ENCODE measurements at places on chromosomes 13 and 19. TPM values are rescaled to one million over a fixed set of nuclear protein-coding genes. Genes with fewer than 3 reads are reported as not detected.

METTL21C gene
- total RNA-seq: not detected

APOC1 gene
- 1.9 TPM for total RNA-seq

SPC24 gene
- total RNA-seq: 62.8 TPM

CEACAM20 gene
- not detected for total RNA-seq

ADAMTS10 gene
- 3.3 TPM for total RNA-seq

CPB2 gene
- not detected for total RNA-seq

LINGO3 gene
- total RNA-seq: 0.32 TPM

CLEC11A gene
- 0.61 TPM for total RNA-seq

- H3K27me3 ChIP-seq: no peaks in the 10 kb centered on the region
- H3K27ac ChIP-seq: no peak overlapping the region
- H3K4me1 ChIP-seq: no peaks in the 10 kb centered on the region
- H3K4me3 ChIP-seq: no peak overlapping the region
Observed at GRCh38 chr19:13398780-13399726, 107.2 kb downstream of the CACNA1A start.

- H3K27ac ChIP-seq: no peak overlapping the region
- H3K36me3 ChIP-seq: peaks cover 57% of the 10 kb centered on the region
- no peaks in the 10 kb centered on the region for H3K27me3 ChIP-seq
- no peak overlapping the region for H3K4me3 ChIP-seq
- peaks cover 4% of the 10 kb centered on the region for H3K4me1 ChIP-seq
- no peak for DNase-seq
Observed at GRCh38 chr19:6826281-6826920, 53.9 kb downstream of the VAV1 start.

GRCh38 chr19:48970923-48971395 is 5.8 kb downstream of the FTL start:
- peak; percentile 87 for DNase-seq
- H3K4me1 ChIP-seq: peaks cover 31% of the 10 kb centered on the region
- H3K36me3 ChIP-seq: peaks cover 40% of the 10 kb centered on the region
- H3K27ac ChIP-seq: no peak overlapping the region

DNA sequence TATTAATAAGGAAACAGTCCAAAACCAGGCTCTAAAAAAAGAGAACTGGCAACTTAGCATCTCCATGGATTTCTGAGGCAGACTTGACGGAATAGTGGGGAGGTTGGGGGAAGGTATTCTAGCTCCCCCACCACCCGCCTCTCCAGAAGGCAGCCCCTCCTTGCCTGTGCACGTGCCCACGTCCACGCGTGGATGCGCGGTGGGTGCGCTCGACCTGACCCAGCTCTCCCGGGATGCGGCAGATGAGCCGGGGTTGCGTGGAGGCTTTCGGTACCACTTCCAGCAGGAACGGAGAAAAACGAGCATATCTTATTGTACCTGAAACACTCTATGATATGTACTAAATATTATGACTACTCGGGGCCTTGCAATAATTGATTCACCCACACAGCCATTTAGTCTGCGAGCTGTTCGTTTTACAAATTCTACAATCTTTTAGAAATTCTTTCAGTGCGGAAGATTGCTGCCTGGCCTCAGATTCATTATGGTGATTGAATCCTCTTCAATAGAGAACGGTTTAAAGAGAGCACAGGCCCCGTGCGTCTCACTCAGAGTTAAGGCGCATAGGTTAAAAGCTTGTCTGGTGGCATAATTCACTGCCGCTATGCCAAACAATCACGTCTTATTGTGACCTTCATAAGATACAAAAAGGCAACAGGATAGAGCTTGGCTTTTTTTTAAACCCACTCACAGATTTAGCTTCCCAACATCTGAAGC is 117.9 kb downstream of the URI1 start:
- no peaks in the 10 kb centered on the region for H3K4me1 ChIP-seq
- no peaks in the 10 kb centered on the region for H3K36me3 ChIP-seq
- no peak for DNase-seq
- H3K27ac ChIP-seq: no peak overlapping the region
- H3K4me3 ChIP-seq: no peak overlapping the region

DNA sequence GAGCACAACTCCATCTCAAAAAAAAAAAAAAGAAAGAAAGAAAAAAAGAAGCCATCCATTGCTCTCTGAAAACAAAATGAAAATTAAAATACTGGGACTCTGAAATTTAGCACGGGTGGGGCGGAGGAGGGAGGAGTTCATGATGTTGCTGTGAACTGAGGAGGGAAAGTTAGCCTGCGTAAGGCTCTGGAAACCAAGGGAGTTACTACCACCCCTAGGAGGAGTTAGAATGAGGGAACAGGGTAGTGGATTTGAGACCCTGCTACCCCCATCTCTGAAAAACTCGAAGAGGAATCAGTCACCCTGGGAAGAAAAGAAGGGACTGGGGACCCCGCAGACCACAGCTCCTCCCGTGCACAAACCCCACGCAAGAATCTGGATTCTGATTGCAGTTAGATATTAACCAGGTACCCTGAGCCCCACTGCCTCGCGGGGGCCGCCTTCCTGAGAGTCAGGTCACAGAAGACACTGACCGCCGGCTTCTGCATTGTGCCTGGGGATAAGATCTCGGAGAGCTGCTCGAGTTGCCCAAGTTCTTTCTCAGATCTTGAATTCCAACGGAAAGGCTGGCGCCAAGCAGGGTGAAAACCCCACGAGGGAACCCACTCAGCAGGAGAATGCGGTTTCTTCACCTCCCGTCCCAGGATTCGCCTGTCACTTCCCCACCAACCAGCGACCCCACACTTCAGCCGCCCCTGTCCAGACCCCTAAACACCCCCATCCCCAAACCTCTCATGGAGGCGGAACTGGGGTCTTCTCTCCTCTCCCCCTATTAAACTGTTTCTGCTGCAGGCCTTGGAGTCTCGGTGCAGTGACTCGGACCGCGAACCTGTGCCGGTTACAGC is 870 bp downstream of the ZNF442 start:
- H3K27me3 ChIP-seq: peaks cover 2% of the 10 kb centered on the region
- no peak for DNase-seq
- H3K4me3 ChIP-seq: peak overlapping the region; percentile 90
- peak overlapping the region; percentile 56 for H3K27ac ChIP-seq
- peaks cover 15% of the 10 kb centered on the region for H3K4me1 ChIP-seq

DNA sequence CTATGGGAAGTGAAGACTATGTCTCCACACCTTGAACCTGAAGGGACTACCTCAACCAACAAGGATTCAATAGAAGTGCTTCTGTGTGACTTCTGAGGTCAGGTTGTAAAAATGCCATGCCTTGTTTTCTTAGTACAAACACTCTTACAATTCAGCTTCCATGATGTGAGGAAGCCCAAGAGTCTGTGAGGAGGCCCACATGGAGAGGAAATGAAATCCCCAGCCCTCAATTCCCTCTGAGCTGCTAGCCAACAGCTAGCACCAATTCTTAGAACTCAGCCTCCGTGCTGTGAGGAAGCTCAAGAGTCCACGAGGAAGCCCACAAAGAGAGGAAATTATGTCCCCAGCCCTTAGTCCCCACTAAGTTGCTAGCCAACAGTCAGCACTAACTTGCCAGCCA is 12.6 kb upstream of the LMTK3 start:
- no peak overlapping the region for H3K4me3 ChIP-seq
- peaks cover 4% of the 10 kb centered on the region for H3K27me3 ChIP-seq
- H3K36me3 ChIP-seq: no peaks in the 10 kb centered on the region

- DNase-seq: peak; percentile 53
- no peak overlapping the region for H3K27ac ChIP-seq
- H3K36me3 ChIP-seq: no peaks in the 10 kb centered on the region
- H3K4me1 ChIP-seq: peaks cover 12% of the 10 kb centered on the region
- H3K4me3 ChIP-seq: no peak overlapping the region
Observed at GRCh38 chr13:26914624-26915023, 154.0 kb upstream of the GPR12 start.

DNA sequence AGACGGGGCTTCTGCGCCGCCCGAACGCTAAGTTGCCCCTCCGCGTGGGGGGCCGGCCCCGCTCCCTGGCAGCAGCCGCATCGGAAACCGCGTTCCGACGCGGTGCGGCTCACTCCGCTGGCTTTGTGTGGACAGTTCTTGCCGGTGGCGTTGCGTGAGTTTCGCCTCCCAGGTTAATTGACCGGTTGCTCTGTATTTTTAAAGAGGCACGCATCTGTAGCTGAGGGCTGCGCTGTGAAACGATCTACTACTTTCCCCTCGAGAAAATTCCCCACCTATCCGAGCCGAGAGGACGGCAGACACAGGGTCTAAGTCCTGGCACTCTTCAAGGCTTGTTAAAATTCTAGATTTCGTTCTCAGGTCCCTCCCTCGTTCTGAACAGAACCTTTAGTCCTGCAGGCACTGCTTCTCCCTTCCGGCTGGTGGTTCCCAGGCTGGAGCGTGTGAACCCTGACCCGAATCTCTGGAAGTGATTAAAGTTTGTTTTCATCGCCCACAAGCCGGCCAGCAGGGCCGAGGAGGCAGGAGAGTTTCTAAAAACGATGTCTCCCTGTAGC is 933 bp downstream of the ARHGEF7 start:
- no peaks in the 10 kb centered on the region for H3K36me3 ChIP-seq
- DNase-seq: no peak
- no peak overlapping the region for H3K27ac ChIP-seq
- H3K4me3 ChIP-seq: peak overlapping the region; percentile 64
- peaks cover 82% of the 10 kb centered on the region for H3K27me3 ChIP-seq
- H3K4me1 ChIP-seq: peaks cover 12% of the 10 kb centered on the region

GRCh38 chr13:89610331-89610730 is 1737.2 kb upstream of the MIR17HG start:
- no peaks in the 10 kb centered on the region for H3K4me1 ChIP-seq
- no peak for DNase-seq
- no peak overlapping the region for H3K27ac ChIP-seq

DNA sequence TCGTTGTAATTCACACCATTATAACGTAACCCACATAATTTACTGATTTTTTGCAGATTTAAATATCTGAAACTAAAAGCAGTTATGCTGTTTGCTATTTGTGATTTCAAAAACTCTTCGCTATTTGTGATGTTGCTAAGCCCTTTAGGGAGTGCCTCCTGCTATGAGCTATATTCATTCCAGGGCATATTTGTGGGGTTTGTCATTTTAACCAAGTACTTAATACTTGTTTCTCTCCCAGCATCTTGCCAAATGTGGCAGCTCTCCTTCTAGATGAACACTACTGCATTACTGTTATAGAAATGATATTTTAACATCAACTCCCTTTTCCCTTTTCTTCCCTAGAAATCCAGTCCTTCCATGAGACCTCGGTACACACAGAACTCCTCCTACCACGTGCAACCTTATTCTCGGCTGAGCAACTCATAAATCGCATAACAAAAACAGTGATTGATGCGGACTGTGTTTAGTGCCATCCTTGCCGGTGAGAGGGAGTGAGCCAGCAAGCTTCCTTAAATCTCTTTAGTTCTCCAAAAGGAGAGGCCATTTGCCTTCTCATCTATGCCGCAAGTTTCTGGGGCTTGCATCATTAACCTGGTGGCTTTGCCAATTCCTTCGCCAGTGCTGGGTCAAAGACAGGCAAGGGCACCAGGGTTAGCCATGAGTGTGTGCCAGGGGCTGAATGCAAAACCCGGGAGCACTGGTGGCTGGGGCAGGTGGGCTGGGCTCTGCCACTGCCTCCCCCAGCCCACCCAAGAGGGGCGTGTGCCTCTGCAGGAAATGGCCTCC is 33.4 kb downstream of the RFX2 start:
- no peak for DNase-seq
- no peaks in the 10 kb centered on the region for H3K36me3 ChIP-seq
- H3K4me1 ChIP-seq: no peaks in the 10 kb centered on the region

DNA sequence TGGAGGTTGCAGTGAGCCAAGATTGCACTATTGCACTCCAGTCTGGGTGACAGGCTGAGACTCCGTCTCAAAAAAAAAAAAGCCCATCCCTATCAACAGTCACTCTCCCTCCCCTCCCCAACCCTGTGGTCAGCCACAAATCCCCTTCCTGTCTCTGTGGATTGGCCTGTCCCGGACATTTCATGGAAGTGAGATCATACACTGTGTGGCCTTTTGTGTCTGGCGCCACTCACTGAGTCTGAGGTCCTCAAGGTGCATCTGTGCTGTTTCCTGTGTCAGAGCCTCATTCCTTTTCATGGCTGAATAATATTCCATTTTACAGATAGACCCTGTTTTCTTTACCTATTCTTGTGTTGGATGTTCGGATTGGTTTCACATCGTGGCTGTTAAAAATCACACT is 149.5 kb downstream of the PTPRS start:
- no peaks in the 10 kb centered on the region for H3K4me1 ChIP-seq
- no peak overlapping the region for H3K27ac ChIP-seq
- H3K4me3 ChIP-seq: no peak overlapping the region
- no peak for DNase-seq

GRCh38 chr13:28707629-28708427 is 10.9 kb downstream of the SLC46A3 start:
- peak; percentile 53 for DNase-seq
- peaks cover 11% of the 10 kb centered on the region for H3K4me1 ChIP-seq
- H3K27ac ChIP-seq: peak overlapping the region; percentile 47
- peaks cover 10% of the 10 kb centered on the region for H3K36me3 ChIP-seq

DNA sequence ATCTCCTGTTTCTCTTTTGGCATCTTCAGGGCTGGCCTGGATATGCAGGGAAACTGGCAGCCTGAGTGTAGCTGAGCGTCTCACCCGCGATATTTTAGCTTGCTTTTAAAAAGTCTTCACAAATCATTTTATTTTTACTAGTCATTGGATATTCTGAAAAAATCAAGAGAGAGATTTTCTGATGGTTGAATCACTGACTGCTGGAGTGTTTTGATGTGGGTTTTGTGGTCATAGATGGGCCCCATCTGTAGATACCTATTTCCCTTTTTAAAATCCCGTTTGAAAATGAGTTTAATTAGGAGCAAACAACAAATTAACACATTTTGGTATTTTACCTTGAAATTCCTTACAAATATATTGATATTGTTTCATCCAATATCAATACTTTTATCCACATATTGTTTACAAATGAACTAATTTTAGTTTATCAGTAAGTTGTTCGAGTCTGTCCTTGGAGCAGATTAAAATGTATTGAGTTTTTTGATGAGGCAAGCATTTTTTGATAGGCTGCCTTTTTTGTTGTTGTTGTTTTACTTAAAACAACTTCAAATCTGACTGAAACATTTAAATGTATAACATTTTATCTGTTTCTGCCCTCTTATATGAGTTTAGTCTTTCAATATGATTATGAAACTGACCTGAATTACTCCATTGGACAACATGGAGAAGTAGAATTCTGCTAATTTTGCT is 21.5 kb upstream of the OXGR1 start:
- H3K4me1 ChIP-seq: peaks cover 3% of the 10 kb centered on the region
- DNase-seq: no peak
- no peak overlapping the region for H3K4me3 ChIP-seq

GRCh38 chr13:50798923-50799322 is 44.6 kb downstream of the DLEU7 start:
- H3K36me3 ChIP-seq: no peaks in the 10 kb centered on the region
- DNase-seq: no peak
- H3K4me1 ChIP-seq: peaks cover 27% of the 10 kb centered on the region
- no peak overlapping the region for H3K4me3 ChIP-seq
- no peak overlapping the region for H3K27ac ChIP-seq

DNA sequence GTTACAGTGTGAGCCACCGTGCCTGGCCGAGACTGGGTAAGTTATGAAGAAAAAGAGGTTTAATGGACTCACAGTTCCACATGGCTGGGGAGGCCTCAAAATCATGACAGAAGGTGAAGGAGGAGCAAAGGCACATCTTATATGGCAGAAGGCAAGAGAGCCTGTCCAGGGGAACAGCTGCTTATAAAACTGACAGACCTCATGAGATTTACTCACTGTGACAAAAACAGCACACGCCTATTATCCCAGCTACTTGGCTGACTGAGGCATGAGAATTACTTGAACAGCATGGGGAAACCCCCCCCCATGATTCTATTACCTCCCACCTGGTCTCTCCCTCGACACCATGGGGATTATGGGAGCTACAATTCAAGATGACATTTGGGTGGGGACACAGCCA is 23.4 kb upstream of the ZNF561 start:
- DNase-seq: no peak
- H3K4me1 ChIP-seq: peaks cover 2% of the 10 kb centered on the region
